HFFc6 (cell line): ENCODE measurements at places on chromosomes 16 and 17. TPM values are rescaled to one million over a fixed set of nuclear protein-coding genes. Genes with fewer than 3 reads are reported as not detected.

DNA sequence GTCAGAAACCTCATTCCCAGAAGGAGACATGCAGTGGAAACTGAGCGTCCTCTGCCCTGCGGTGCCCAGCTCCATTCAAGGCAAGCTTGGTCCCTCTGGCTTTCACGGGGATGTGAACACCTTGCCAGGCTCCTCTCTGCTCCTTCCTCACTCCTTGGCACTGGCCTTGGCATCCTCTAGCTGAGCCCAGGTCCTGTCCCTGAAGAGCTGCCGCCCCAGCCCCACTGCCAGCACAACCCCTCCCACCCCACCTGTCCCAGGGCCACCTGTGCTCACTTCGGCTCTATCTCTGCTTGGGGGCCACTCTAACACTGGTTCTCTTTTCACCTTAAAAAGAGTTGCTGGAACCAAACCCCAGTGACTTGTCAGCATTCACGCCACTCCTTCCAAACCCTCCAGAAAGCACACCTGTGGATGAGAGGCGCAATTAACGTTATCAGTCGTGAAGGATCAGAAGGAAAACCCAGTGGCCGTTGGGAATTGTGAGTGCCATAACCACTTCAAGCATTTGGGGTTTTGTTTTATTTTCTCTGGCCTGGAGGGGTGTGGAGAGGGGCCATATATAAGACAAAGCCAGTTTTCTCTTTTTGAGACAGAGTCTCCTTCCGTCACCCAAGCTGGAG, 103.7 kb downstream of the AXIN2 start:
- no peak for DNase-seq

DNA sequence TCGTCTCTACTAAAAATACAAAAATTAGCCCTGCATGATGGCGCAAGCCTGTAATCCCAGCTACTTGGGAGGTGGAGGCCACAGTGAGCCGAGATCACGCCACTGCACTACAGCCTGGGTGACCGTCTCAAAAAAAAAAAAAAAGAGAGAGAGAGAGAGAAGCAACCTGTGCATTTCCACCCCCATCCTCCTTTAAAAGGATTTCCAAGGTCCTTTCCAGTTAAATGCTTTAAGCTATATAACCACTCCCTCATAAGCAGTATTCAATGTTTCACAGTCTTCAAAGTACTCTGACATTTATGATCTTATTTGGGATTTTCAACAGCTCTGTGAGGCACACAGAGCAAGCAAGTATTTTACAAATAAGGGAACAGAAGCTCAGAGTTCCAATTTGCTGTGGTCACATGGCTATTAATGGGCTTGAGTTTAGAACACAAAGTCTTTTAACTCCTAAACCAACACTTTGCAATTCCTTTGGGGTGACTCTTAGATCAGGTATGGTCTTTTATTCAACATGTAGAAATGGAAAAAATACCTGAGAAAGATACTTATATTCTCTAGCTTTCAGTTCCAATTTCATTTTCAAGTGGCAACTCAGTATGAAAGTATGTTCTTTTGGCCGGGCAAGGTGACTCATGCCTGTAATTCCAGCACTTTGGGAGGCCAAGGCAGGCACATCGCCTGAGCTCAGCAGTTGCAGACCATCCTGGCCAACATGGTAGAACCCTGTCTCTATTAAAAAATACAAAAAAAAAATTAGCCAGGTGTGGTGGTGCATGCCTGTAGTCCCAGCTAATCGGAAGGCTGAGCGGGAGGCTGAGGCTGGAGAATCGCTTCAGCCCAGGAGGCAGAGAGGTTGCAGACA, 31.3 kb downstream of the SPOP start:
- peak; percentile 85 for DNase-seq

DNA sequence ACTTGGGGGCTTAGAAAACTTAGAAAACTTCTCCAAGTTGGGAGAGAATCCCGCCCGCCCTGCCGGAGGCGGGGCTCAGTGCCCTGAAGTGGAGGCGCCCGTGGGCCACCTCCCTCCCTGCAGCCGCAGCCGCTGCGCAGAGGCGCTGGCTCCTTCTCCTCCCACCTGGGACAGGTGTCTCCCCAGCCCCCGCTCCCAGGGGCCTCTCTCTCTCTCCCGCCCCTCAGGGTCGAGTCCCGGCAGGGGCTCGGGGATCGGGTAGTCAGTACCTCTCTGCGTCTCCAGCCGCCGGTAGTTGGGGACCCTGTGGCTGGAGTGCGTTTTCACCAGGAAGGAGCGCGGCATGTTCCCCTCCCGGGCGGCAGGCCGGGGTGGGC, 257 bp downstream of the SNAI3 start:
- DNase-seq, result no peak

DNA sequence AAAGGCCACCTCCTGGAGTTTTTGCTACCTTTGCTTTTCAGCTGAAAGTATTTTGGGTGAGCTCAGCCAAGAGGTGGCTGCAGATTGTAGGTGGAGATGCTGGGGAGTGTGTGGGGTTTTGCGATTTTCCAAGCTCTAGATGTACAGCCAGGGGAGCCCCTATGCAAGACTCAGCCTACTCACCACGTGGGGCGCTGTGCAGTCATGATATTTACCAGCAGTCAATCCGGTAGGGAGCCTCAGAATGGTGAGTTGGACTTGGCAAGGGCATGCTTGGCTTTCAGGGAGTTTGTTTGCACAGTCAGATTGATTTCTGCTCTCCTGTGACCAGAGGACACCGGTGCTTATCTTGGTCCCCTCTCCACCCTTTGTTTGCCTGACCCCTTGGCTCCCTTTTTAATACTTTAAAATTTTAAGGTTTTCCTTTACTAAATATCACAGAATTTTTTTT, 175.3 kb downstream of the UTP18 start:
- no peak for DNase-seq

DNA sequence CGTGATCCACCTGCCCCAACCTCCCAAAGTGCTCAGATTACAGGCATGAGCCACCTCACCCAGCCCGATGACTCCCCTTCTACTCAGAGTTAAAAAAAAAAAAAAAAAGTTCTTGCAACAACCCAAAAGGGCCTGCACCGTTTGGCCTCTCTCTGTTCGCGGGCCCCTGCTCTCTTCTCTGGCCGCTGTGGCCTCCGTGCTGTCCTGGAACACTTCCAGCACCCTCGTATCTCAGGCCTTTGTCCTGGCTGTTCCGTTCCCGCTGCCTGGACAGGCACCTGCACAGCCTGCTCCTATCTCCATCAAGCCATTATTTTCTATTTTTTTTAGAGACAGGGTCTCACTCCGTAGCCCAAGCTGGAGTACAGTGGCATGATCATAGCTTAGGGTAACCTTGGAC, 10.8 kb downstream of the MYO1C start:
- no peak for DNase-seq

- DNase-seq, result no peak
These were observed 34.3 kb downstream of the VAT1L start for GRCh38 chr16:77822661-77823060.

GRCh38 chr16:27355610-27356009, 41.8 kb downstream of the IL4R start:
- DNase-seq, result peak; percentile 23

DNA sequence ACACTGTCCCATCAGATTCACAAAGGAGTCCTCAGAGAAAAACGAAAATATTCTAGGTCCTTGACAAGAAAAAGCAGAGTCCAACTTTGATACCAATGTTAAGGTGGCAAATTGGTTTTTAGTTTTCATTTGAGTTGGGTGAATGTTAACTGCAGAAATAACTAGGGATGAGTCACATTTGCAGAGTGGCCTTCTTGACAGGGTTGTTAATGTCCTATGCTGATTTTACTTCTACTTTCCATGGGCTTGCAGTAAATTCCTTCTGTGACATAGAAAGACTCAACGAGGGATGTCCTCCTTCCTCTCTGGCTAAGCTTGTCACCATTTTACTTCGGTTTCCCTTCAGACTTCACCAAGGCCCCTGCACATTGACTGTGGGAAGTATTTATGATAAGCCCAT, 47.2 kb upstream of the ICAM2 start:
- no peak for DNase-seq

- DNase-seq, result no peak
These were observed 7.7 kb downstream of the SALL1 start for GRCh38 chr16:51143196-51143977.

GRCh38 chr17:67059372-67059771, 15.0 kb downstream of the CACNG1 start:
- DNase-seq, result no peak

GRCh38 chr17:43020789-43021740, 1.1 kb downstream of the VAT1 start:
- peak; percentile 41 for DNase-seq

DNA sequence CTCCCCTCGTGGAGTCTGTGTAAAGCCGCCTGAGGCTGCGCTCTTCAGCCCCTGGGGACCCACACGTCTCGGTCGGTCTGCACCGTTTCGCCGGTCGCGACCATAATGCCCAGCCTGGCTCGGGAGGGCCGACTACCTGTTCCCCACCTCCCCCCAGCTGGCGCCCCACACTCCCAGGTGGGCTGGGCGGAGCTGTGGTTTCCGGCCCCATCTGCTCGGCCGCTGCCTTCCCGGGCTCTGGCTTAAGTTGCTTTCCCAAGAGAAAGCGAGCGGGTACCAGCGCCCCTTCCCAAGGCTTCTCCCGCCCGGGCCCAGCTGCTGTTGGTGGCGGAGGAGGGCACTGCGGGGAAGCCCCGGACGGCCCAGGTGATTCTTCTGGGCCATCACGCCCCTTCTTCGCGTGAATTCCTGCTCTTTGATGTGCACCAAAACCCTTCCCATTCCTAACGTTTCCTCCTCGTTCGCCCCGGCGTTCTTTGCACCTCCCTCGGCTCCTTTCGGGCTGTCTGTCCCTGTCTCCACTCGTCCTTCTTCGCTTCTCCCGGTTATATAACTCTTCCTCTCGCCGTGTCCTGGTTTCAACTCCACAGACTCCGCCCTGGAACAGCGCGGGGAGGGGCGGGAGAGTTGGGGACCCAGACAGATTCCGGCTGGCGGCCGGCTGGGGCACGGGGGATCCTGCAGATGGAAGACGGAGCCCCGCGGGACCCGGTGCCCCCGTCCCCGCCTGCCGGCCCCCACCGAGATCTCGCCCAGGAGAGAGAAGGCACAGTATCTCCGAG, 2.0 kb downstream of the KDM6B start:
- DNase-seq, result peak; percentile 61

GRCh38 chr17:76866774-76867577, 1.2 kb upstream of the MGAT5B start:
- peak; percentile 49 for DNase-seq

GRCh38 chr17:8896641-8897635, 29.5 kb upstream of the PIK3R6 start:
- DNase-seq, result no peak

DNA sequence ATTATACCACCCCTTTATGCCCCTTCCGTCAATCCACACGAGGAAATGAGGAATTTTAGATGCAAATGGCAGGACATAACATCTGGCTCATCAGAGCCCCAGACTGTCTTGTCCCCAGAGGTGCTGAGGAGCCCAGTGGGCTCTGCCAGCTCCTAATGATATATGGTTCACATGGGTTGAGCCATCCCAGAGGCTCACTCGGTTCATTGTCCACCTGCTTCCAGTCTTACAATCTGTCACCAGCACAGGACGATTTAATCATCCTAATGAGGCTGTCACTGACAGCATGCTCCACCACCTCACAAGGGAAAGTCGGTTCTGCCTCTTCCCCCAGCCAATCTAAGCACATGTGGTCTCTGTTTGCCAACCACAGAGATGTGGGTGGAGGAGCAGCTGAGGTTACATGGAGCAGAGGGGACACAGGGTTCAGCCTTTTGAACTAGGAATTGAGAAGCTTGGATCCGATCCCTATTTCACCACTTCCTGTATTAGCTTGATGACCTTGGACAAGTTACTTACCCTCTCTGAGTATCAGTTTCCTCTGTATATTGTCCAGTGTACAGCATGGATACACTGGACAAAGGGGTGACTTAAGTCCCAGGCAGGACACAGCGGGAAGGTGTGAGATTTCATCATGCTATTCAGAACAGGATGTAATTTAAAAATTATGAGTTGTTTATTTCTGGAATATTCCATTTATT, 27.0 kb upstream of the DHX8 start:
- DNase-seq, result no peak

DNA sequence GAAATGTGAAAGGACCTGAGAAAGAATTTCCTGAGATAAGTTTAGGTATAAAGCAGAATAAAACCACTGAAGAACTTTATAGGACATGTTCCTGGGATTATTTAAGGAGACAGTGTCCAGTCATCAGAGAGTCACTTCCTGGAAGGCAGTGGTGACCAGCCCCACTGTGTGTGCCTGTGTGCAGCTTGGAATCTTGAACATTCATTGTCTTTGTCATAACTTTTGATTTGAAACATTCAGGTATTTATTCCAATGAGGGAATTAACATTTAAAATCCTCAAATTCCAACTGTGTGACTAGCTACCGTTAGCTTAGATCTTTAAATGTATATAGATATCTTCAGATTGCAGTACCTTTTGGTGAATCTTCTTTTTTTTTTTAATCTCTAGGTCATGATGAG, 61.7 kb upstream of the MRC2 start:
- DNase-seq, result peak; percentile 82

DNA sequence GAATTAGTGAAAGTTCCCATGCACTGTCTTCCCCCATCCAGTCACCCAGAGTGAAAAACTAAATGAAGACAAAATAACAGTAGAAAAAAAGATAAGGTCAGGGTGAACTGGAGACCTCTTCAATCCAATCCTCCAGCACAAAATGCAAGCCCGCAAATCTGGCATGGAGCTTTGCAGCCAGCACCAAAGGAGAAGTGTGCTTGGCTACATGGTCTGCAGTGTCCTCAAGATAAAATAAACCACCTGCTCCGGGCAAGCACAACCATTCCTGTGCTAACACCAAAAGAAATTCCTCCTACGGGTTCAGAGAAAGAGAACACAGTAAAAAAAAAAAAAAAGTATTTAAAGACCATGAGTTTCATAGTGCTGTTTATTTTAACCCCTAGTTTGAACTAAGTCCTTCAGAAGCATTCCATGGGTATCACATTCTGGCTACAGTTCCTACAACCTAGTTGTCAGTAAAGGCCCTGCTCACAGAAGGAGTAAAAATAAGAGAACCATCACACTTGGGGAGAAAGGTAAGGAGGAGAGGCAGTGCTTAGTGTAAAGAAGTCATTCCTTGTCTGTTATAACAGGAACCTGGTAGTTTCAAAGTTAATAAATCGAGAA, 109.1 kb downstream of the GAS7 start:
- DNase-seq, result no peak

DNA sequence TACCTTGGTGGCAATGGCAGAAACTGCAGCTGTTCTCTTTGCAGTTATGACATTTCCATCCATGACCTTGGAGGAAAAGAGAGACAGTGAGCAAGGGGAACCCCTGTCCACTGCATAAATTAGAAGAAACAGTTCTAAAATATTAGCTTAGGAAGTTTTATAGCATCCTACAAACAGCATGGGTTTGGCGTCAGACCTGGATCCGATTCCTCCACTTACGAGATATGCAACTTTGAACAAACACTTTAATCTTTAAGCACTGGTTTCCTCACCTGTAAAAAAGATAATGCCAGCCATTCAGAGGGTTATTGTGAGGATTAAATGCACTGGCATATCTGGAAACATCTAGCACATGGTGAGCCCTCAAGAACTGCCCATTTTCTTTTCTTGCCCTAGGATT, 2.6 kb downstream of the CRYM start:
- no peak for DNase-seq

GRCh38 chr16:87342978-87343752, 26.0 kb upstream of the C16orf95 start:
- no peak for DNase-seq

The MYO15A gene
- total RNA-seq, result 0.20 and 0.29 TPM in 2 replicates

The TVP23A gene
- total RNA-seq, result not detected in 3 replicates

The SMYD4 gene
- total RNA-seq, result 7.2 and 10.3 TPM in 2 replicates

The GRAPL gene
- not detected in 3 replicates for total RNA-seq
